ENCODE measurements at places on chromosomes 2 and 18.

GRCh38 chr2:224405412-224405811 is 3.5 kb upstream of the FAM124B start:
- no peak for DNase-seq

GRCh38 chr2:137845422-137845821 is 118.9 kb upstream of the HNMT start:
- DNase-seq: no peak

- DNase-seq: peak; percentile 33
Observed at GRCh38 chr2:202109737-202110184, 36.7 kb downstream of the KIAA2012 start.

GRCh38 chr18:4450065-4450658 is 4.9 kb downstream of the DLGAP1 start:
- DNase-seq: no peak

- no peak for DNase-seq
Observed at GRCh38 chr2:71554706-71555056, 101.3 kb downstream of the DYSF start.

- no peak for DNase-seq
Observed at GRCh38 chr18:36931106-36931505, 102.2 kb downstream of the KIAA1328 start.

DNA sequence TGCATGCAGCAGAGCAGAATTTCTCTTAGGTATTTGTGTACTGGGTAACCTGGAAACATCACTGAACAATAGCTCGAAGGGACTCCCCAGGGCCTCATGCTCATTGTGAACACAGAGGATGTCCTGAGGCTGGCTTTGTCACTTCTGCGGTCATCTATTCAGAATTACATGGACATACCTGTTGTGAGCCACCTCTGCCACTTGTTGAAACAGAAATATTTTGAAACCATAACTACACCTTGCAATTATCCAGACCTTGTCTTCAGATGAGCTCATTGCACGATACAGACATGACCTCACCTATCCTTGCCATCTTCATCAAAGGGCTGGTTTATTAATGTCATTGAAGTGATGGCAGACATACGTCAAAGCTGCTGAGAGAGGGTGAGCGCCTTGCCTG is 23.4 kb upstream of the CREG2 start:
- DNase-seq: no peak

DNA sequence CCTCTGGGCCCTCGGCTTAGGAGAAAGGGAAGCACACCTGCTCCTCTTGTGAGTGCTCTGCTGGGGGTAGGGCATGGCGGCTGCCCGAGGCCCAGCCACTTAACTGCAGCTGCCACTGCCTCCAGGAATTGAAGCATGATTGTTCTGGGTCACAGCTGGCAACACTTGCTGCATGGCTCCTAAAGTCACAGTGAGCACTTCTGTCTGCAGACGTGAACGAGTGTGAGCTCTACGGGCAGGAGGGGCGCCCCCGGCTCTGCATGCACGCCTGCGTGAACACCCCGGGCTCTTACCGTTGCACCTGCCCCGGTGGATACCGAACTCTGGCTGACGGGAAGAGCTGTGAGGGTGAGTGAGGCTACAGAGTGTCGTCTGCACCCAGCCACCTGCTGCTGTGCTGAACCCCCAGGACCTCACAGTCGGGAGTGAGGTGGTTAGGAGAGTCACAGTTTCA is 44.4 kb downstream of the FBLN7 start:
- DNase-seq: no peak

DNA sequence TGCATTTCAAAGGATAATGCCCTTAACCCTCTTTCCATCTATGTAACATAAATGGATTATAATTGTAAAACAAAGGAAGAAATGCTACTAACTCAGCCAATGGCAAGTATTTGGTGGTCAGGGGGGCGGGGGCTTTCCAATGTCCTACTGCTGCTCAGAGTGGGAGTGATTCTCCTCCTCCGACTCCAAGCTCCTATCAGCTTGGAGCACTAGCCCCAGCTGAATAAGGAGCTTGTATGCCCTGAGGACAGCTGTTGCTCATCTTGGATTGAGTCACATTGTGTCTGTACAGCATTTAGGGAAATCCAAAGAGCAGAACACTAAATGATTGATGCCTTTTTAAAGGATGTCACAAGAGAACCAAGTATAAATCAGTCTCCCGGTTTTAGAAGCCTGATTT is 105.6 kb upstream of the ZNF521 start:
- peak; percentile 13 for DNase-seq

- DNase-seq: no peak
Observed at GRCh38 chr18:77061281-77061945, 71.2 kb downstream of the MBP start.

DNA sequence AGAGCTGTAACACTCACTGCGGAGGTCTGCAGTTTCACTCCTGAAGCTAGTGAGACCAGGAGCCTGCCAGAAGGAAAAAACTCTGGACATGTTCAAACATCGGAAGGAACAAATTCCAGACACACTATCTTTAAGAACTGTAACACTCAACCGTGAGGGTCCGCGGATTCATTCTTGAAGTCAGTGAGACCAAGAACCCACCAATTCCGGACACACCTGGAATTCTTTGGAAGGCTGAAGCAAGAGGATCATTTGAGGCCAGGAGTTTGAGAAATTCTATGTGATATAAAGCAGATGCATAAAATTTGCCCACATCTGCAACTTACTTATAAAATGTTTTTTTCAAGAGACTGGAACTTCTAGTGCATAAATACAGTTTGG is 43.5 kb upstream of the ITSN2 start:
- DNase-seq: no peak

DNA sequence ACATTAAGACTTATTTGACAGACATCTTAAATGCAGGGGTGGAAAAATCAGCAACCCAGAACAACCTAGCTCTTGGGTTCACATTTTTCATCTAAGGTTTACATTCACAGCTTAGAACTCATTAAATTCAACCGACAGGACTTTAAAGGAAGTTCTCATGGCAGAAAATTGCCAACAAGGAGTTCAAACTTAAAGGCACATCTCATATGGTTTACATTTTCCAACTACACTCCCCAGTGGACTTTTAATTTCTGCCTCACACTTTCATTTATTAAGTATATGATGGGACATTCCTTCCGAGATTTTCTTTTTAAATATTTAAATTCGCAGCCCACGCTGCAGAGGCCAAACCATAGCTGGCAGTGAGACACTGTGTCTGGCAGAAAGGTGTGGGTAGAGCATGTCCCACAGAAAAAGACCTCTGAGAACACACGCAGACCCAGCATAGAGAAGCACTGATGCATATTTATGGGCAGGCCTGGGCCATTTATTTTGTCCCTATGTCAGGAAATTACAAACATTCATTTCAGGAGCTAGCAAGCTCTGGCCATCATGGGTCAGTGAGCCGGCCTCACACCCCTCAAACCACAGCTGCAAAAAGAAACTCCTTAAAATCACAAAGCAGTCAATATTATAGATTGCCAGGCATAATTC is 46.3 kb downstream of the STK39 start:
- no peak for DNase-seq

DNA sequence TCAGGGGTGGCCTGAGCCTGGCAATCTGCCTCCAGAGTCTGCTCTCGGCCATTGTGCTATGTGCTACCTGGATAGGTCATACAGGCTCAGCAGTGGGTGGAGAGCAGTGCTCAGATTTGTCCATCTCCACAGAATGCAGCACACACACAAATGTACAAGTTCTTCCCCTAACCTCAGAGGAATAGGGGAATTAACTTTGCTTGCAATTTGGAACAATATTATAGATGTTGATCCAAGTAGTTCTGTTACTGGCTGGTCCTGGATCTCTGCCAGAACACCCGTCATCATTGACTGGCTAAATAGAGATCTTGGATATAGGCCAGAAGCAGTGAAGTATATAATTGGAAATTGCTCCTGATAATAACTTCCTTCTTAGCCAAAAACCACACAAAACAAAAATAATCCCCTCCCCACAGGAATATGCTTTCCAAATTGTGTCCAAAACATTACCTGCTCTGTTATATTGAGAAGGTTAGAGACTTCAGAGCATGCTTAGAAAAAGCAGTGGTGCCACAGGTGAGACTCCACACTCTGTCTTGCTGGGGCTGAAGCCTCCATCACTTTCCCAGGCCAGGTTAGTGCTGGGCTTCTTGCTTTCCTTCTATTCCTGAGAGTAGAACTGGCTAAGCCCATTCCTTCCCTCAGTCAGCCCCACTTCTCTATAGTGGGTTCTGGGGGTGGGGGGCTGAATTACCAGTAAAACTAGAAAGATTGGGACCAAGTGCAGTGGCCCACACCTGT is 38.8 kb downstream of the NCAPH start:
- peak; percentile 6 for DNase-seq

- peak; percentile 74 for DNase-seq
Observed at GRCh38 chr18:48994044-48994651, 43.4 kb upstream of the SMAD7 start.

DNA sequence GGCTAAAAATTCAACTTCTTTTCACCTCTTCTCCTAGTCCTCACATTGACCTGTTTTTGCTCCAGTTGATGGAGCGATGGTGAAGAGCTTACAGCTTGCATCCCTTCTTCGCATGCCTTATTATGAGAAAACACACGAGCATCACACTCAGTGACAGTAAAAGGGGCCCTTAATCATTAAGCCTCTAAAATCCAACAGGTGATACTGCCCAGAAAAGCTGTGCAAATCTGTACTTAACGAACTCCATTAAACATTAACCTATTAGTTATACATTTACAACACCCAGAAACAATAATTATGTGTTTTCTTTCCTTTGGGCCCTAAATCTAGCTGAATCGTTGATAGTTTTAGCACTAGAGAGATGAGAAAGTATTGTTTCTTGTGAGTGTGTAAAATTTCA is 54.8 kb downstream of the LAMA1 start:
- no peak for DNase-seq

DNA sequence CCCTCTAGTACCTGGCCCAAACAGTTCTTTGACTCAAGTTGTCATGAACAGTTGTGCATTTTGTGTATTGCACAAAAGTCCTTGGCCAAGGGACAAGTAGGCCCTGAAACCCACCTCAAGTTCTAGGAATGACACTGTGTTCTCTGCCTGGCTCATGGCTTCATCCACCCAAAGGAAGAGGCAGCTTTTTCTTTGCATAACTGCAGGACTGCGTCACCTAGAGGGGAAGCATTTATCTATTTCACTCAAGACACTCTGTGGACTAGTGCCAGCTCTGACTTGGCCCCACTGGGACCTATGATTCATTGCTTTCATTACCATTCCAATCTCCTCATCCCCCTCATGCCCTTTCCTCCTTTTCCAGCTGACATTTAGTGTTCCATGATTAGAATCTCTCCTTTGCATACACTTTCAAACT is 119.3 kb upstream of the SIX2 start:
- peak; percentile 91 for DNase-seq

DNA sequence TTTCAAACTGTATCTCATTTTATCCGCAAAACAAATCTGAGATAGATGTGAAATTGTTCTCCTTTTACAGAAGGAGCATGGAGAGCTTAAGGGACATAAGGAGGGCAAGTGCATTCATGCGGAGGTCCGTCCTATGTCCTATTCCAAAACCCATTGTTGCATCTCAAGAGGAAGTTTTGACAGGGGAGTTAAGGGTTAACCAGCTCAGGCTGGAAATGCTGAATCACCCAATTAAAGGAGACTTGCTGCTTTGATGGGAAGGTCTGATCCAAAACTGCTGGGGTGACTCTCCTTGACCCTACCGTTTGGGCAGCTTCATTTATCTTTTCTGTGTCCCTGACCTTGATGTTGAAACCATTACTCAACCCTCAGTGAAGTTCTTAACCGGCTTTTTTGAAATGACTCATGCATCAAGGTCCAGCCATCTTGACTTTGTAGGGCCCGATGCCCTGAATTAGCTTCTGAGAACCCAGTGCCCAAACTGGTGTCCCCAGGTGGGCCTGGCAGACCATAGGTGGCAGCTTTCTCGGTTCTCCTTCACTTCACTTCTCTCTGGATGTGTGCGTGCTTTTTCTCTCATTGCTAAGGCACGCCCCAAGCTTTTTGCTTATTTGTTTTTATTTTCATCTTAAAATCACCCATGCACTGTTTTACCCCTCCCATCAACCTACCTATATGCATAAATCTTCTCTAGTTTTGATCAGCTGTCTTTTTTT is 15.9 kb upstream of the TXNDC2 start:
- DNase-seq: peak; percentile 78

- no peak for DNase-seq
Observed at GRCh38 chr2:57343391-57344006, 703.1 kb upstream of the VRK2 start.

DNA sequence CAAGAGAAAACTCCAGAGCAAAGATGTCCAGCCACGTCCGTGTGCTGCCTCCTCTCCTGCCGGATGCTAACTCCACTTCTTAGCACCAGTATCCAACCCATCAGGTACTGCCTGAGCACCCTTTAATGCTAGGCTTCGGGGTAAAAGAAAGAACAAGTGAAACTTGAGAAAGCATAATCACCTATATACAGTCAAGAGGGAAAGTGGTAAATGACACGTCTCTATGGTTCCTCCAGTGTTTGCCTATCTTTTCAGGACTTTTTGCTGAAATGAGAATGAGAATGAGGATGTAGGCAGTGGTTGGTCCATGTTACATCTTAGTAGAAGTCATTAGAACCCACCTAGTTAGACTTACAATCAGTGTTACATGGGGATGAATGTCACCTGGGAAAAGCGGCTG is 47.9 kb downstream of the EPHA4 start:
- no peak for DNase-seq

DNA sequence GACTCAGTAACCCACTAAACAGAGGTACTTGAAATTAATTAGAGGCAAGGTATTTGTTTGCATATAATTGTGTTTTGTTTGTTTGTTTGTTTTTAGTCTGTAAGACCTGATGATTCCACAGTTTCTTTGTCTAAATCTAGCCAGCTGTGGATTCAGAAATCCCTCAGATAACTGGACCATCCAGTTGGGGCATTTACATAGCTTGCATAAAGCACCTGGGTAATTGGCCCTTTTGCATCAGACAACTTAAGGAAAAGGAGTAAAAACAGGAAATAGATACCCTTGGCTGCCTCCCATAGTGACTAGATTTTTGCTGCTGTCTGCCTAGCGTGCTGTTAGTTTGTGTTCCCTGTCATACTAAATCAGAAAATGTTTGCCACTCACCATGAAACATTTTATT is 46.6 kb upstream of the XIRP2 start:
- DNase-seq: no peak
